SK-MEL-5 (cell line): ENCODE measurements at places on chromosomes 13 and 19. TPM values are rescaled to one million over a fixed set of nuclear protein-coding genes. Genes with fewer than 3 reads are reported as not detected.
A peak's percentile ranks its signal among the peaks of the same experiment; 100 is the strongest.

The OR7D2 gene
- 0.05 TPM in 1 of 2 replicates, not detected in the other for total RNA-seq

The CCDC61 gene
- 5.4 and 7.2 TPM in 2 replicates for total RNA-seq

The UPF3A gene
- 23.6 and 24.2 TPM in 2 replicates for total RNA-seq

The GRK1 gene
- total RNA-seq: not detected in 2 replicates

The GARIN5A gene
- 0.27 and 0.29 TPM in 2 replicates for total RNA-seq

The TNFAIP8L1 gene
- 2.8 and 3.5 TPM in 2 replicates for total RNA-seq

The ZNF568 gene
- total RNA-seq: 4.9 and 8.0 TPM in 2 replicates

The GAPDHS gene
- 3.2 and 3.6 TPM in 2 replicates for total RNA-seq

The ZNF99 gene
- not detected in 2 replicates for total RNA-seq

The IGFL2 gene
- total RNA-seq: not detected in 2 replicates

The ZNF563 gene
- total RNA-seq: 1.3 and 1.6 TPM in 2 replicates

The PRRG2 gene
- 0.98 and 6.8 TPM in 2 replicates for total RNA-seq

DNA sequence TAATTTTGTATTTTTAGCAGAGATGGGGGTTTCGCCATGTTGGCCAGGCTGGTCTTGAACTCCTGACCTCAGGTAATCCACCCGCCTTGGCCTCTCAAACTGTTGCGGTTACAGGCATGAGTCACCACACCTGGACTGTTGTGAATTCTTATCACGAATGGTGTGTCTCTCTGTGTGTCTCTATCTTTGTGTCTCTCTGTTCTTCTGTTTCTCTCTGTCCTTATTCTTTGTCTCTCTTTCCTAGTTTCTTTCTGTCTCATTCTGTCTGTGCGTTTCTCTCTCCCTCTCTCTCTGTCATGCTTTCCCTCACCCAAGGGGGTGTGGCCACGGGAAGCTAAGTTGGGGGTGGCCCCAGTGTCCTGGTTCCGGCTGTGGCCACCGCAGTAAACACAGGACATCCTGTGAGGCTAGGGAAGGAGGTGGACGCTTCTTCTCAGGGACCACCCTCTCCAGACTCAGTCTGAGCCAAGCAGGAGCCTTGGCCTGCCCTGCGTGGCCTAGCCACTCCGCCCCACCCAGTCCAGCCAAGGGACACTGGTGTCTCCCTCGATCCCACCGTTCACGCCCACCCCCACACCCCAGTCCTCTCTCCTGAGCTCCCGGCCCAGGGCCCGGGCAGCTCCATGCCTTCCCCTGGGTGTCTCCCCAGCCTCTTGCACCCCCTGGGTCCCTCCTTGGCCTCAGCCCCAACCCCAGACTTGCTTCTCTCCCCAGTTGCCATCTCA lies 3.9 kb upstream of the PRX start:
- DNase-seq: no peak

- DNase-seq: peak; percentile 72
Measured at GRCh38 chr19:48539503-48540096, 12.4 kb upstream of the SULT2B1 start.

DNA sequence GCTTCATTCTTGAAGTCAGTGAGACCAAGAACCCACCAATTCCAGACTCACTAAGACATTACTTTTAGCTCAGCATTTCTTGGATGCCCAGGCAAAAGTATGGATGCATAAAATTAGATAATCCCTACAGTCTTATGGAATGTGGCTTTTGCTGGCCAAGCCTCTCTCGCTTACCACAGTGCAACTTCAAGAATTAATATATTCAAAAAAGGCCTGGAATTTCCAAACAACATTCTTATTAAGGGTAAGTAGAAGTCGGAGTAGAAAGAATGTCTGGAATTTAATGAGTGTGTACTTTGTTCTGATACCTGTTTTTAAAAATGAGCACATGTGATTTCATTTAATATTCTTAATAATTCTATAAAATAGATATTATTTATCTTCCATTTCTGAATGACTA lies 302.4 kb upstream of the TMTC4 start:
- DNase-seq: no peak

- DNase-seq: no peak
Measured at GRCh38 chr13:49320975-49321374, 73.2 kb downstream of the CDADC1 start.

DNA sequence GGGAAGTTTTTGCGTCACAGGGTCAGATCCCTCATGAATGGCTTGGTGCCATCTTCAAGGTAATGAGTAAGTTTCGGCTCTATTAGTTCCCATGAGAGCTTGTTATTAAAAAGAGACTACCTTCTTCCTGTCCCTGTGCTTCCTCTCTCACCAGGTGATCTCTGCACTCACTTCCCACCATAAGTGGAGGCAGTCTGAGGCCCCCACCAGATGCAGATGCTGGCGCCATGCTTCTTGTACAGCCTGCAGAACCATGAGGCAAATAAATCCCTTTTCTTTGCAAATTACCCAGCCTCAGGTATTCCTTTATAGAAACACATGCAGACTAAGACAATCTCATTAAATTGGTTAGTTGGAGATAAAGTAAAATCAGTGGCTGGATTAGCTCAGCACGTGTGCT lies 75.6 kb upstream of the RFC3 start:
- DNase-seq: no peak

- DNase-seq: no peak
Measured at GRCh38 chr19:1961000-1961883, 20.3 kb downstream of the CSNK1G2 start.

GRCh38 chr13:100497389-100497788 lies 91.2 kb downstream of the GGACT start:
- DNase-seq: no peak

GRCh38 chr13:75404726-75405125 lies 77.2 kb downstream of the TBC1D4 start:
- DNase-seq: no peak

DNA sequence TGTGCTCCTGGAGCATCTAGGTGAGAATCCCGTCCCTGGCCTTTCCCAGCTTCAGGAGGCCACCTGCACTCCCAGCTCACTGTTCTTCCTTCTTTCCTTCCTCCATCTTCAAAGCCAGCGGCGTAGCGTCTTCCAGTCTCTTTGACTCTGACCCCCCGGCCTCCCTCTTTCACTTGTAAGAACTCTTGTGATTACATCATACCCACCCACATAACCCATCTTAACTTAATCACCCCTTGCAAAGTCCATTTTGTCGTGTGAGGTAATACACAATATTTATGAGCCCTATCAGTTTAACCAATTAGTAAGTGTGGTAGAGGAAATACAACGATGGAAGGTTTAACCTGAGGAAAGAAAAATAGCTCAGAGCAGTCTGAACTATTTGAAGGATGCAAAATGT lies 4.6 kb upstream of the CDC16 start:
- DNase-seq: no peak

DNA sequence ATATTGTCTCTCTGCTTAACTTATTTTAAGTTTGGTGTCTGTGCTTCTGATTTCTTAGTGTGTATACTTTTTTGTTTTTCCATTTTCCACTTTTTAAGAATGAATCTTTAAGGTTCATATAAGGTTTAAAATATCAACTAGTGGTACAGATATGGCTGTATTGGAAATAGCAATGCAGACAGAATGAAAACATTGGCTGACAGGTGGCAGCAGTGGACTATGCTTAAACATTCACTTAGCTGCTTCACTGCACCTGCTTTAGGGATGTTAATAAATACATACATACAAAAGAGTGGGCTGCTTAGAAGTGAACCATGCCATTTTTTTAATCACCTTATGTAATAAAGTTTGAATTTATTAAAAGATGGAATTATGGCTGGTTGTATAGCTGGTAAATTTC lies 27.3 kb downstream of the TM9SF2 start:
- DNase-seq: peak; percentile 50

- peak; percentile 83 for DNase-seq
Measured at GRCh38 chr19:17553256-17553655, 2.2 kb upstream of the COLGALT1 start.

- no peak for DNase-seq
Measured at GRCh38 chr19:55390461-55390880, 4.7 kb downstream of the RPL28 start.

DNA sequence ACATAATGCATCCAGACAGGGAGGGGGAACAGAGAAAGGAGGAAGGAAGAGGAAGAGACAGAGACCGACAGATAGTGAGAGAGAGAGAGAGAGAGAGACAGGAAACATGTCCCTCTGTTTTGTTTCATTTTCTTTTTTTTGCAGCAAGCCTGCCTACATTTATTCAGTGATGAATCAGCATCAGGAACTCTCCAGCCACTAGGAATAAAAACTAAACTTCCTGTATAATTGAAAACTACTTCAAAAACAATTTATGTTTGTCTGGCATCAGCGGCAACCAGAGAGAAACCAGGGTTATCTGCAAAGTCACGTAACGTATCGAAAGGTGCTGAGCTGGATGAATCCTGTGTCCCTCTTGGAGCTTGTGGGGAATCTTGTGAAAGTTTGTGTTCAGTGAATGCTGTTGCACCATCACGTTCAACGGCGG lies 148.6 kb upstream of the SOX21 start:
- peak; percentile 39 for DNase-seq

DNA sequence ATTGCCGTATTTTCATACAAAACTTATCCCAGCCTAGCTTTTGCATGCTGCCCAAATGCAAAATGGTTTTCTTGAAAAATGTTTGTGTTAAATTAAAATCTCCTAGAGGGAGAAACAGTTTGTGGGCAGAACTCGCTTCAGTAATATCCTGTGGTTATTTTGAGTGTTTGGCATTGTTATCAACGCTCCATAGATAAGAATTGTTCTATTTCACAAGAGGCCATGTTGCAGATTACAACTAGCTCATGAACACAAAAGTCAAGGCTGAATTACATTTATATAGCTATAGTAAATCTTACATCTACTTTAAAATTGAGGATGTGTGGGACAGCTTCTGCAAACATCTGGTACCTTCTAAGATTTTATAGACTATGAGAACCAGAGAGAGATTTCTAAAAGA lies 447.9 kb downstream of the DCT start:
- DNase-seq: no peak

- DNase-seq: peak; percentile 44
Measured at GRCh38 chr19:6925801-6926751, 38.7 kb downstream of the ADGRE1 start.

DNA sequence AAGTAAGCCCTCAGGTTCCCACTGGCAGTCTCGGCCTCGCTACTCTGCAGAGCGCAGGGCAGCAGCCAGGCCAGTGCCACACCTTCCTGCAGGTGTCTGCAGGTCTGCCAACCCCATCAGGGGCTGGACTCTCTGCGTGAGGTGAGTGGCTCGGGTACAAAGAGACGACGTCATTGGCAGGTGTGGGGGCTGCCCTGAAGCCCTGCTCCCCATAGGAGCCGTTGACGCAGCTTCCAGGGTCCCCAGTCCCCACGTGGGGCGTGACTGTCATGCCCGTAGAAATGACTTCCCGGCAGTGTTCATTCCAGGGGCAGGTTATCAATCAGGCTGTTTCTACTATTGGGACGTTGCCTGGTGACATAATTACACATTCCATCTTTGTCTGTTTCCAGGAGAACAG lies 15.3 kb upstream of the GJB6 start:
- DNase-seq: no peak

GRCh38 chr13:46170268-46170667 lies 11.7 kb downstream of the LCP1 start:
- no peak for DNase-seq

GRCh38 chr19:35963514-35963913 lies 27.3 kb downstream of the LRFN3 start:
- peak; percentile 52 for DNase-seq

DNA sequence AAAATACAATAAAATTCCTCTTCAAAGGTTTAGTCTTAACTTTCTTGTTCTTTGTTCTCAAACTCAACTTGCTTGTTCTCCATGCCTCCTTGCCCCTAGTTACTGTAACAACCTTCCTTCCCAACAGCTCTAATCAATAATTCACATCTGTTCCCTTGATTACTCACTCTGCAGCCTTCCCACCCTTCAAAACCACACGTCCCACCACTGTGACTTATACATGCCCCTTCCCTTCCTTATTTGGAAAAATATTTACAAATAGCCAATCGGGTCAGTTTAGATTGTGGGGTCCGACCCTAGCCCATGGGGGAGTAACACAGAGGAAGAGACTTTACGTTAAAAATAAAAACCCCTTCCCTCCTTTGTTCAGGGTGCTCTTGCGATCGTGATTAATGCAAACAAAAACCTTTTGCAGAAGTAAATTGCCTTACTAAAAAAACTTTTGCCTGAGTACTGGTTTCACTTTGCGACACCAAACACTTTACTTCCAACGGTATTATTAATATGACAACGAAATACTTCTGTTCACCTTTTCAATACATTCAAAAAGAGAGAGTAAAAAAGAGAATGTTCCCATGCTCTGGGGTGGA lies 512 bp upstream of the ZNF93 start:
- no peak for DNase-seq

DNA sequence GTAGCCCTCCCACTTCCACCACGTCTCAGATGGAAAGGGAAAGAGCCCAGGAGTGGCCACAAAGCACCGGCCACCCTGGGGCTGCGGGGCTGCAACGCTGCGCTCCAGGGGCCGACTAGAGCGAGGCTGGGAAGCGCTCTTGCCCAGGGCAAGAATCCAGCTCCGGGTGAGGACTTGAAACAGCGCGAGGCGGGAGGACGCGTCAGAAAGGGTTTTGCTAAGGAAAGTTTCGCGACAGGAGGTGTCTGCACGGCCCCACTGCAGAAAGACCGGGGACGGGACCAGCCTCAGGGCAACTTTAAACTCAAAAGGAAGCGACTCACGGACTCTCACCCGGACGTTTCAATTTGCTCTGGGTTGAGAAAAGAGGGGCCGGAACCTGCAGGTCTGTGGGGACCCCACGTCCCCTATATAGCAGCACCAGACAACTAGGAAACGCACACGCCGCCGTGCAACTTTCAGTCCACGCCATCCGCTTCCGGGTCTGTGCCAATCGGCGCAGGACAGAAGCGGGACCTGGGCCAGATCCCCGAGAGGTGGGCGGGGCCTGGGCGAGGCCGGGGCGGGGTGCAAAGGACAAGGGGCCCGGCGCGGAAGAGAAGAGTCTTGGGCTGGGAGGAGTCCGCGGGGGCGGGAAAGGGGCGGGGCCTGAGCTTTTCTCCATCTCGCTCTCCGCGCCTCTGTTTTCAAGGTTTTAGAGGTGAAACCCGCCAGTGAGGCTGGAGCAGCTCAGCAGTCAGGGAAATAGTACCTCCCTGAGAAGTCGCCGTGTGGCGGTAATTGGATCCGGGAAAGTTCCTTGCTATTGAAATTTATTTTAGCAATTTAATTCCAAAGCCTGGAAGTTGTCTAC lies at the start of gene ZNF816:
TSS of gene ZNF816 (minus strand) at position 488 of the 853 bp plus-strand sequence. CDS start 6,792 bp downstream, outside the sequence.
- peak; percentile 89 for DNase-seq

DNA sequence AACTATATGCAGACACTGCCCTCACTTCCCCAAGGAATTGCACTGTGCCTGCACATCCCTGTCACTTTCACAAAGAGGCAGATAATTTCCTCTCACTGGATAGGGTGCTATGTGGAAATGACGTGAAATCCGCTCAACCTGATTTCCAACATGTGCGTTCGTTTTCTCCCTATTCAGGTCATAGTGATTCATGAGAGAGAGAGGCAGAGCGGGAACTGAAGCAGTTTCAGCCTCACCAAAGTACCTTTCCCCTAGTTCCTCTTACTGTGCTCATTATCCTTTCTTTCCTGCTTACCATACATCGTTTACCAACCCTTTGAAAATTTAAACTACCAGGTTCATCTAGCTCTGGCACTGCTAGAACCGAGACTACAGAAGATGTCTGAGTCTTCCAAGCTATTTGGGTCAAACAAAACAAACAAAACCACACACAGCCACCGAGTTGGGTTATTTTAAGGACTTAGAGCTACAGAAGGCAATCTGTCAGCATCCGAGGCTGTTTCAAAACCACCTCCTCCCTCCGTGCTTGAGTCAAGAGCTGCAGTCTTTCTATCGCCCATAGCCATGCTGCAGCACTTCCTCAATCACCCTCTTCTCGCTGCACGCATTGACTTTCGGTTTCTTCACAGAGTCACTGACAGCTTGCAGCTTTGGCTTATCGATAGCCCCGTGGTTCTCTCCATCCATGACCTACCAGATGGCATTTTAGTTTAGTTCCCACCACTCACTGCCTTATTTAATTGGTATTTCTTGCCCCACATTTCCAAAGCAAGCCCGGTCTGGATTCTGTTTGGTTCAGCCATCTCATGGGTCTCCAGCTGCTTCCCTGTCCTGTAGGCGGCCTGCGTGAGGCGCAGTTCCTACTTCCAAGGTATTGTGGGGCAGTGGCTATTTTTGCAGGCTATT lies 1395.8 kb downstream of the EFNB2 start:
- peak; percentile 80 for DNase-seq
